Inflammatory macrophage treated with lipopolysaccharide for 1 hour (primary cell): ENCODE measurements at places on chromosomes 4 and X.

GRCh38 chrX:15522464-15522863 is 21.9 kb downstream of the BMX start:
- DNase-seq, result no peak

DNA sequence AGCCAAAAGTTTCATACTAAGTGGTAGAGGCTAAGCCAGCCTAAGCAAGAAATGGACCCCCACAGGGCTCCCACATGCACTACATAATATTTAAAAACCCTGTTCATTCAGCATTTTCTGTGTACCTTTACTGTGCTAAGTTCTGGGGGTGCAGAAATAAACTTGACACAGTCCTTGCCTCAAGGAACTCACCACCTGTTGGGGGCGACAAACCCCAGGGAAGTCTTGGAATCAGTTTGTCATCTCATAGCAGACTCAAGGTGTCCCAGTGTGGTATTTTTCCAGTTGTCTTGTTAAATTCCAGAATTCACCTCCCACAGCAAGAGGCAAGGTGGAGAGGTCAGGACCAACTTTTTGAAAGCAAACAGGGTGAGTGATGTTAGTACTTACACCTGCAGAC is 43.1 kb downstream of the ATG4A start:
- no peak for DNase-seq

DNA sequence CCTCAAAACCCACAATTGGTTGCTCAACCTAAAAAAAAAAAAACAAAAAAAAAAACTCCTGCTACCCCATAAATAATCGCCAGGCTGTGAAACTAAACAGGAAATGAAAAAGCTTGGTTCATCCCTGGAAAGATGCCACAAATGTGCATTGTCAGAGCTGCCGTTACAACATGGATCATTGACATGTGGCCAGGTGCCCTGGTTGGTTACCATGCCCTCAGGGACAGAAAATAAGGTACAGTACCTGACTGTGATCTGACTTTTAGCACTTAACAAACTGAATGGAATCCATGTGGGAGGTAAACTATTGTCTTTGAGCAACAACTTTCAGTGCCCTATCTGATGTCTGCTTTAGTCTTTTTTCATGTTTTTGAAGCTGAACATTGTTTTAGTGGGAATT is 118.0 kb upstream of the RPL34 start:
- DNase-seq, result no peak

DNA sequence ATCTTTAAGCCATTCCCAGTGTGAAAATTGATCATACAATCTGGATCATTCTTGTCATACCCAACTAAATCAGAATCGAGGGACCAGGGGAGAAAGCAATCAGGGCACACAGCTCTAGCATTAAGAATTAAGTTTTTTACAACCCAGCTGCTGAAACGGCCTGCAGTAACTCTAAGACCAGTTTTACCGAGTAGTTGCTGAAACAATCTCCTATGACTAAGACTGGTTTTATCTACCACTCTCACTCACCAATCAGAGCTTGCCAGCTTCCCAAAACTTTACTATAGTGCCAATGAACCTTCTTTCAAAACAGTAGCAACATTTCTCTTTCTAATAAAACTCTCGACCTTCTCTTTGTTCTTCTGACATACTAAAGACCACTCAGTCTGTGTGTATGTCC is 2.8 kb upstream of the SAP30 start:
- no peak for DNase-seq

DNA sequence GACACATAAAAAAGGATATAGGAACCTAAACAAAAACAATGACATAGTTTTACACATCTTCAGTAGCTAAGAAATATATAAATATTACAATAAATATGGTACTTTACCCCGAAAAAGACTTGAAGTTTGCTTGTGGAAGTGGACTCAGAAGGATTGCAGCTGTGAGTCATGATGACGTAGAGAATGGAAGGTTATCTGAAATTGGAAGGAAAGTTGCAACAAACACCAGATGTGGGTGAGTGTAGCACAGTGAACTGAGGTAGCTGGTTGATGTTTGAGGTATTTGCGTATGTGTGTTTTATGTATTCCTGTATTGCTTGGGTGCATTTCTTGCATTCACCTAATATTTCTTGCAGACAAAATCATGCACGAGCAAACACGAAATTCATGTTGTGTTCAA is 113.0 kb downstream of the ARX start:
- no peak for DNase-seq

GRCh38 chr4:108851366-108851765 is 88.5 kb upstream of the ETNPPL start:
- no peak for DNase-seq

- DNase-seq, result no peak
These were observed 445.2 kb downstream of the RPA4 start for GRCh38 chrX:97328853-97329390.

- no peak for DNase-seq
These were observed 1264.7 kb downstream of the PCDH7 start for GRCh38 chr4:31984872-31985271.

GRCh38 chrX:26845056-26845455 is 618.1 kb downstream of the PPP4R3C start:
- no peak for DNase-seq

DNA sequence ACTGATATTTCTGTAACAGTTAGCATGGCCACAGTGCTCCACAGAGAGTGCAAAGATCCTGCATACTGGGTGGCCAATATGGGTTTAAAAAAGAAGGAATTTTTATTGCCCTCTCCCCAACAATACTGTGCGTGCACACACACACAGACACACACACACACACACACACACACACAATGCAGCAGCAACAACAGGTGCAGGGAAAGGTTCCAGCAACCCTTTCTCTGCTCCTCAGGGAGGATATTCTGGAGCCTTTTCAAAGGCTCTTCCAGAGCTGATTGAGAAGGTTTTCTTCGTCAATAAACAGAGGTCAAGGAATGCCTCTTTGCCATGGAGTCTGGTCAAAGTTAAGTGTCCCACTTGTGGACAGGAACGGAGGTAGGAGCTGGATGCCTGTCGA is 84.8 kb upstream of the ZFP42 start:
- DNase-seq, result no peak

GRCh38 chr4:146029147-146029546 is 90.5 kb upstream of the ZNF827 start:
- no peak for DNase-seq

DNA sequence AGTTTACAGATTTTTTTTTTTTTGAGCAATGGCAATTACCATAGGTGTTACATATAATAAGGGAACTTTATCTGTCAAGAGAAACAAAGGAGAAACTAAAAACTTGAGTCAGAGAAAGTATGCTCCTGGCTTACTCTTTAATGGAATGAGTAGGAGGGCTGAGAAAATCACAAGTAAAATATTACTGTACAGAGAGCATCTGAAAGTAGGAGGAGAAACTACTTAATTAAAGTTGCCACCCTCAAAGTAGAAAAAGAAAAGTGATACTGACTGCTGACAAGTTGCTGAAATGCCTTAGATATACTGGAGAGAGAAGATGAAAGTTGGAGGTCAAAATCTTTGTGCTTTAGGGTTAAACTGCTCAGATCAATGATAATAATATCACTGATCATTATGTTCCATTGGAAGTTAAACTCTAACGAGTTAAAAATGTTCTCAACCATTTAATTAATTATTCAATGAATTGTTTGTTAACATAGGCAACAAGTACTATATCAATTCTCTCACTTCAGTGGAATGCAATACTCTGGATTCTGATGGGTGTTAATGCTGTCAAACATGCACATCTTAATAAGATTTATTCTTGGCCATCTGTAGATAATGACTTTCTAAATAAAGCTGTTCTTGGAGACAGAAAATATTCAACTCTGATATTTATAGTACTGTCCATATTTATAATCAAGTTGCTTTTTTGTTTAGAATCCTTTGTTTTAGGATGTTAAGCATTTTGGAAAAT is 61.2 kb upstream of the CAMK2D start:
- DNase-seq, result peak; percentile 37

- no peak for DNase-seq
These were observed 142.5 kb upstream of the PJA1 start for GRCh38 chrX:69307756-69308155.

GRCh38 chrX:49919617-49920016 is 2.8 kb upstream of the CLCN5 start:
- DNase-seq, result no peak

- DNase-seq, result no peak
These were observed 22.8 kb upstream of the EIF4E start for GRCh38 chr4:98951710-98952109.

DNA sequence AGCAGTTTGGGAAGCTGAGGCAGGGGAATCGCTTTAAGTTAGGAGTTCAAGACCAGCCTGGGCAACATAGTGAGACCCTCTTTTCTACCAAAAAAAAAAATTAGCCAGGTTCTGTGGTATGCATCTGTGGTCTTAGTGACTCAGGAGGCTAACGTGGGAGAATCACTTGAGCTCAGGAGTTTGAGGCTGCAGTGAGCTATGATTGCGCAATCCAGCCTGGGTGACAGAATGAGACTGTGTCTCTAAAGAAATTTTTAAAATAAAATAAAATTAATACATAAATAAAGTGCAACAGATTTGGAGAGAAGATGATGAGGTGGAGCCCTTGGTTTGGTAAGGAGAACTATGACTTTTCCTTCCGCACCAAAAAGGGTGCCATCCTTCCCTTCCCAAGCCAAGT is 436.9 kb downstream of the NLGN4X start:
- DNase-seq, result no peak

GRCh38 chrX:70664726-70665125 is 220.1 kb downstream of the DLG3 start:
- DNase-seq, result peak; percentile 1

DNA sequence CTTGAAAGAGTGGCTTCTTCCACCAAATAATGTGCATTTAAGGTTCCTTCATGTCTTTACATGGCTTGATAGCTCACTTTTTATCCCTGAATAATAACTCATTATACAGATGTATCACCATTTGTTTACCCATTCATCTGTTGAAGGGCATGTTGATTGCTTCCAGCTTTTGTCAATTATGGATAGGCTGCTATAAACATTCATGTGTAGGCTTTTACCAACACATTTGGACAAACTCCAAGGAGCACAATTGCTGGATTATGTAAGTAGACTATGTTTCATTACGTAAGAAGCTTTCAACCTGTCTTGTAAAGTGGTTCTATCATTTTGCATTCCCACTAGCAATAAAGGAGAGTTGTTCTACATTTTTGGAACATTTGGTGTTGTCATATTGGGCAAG is 2637.0 kb downstream of the PCDH7 start:
- DNase-seq, result no peak

GRCh38 chr4:11271263-11271662 is 157.4 kb downstream of the HS3ST1 start:
- no peak for DNase-seq

DNA sequence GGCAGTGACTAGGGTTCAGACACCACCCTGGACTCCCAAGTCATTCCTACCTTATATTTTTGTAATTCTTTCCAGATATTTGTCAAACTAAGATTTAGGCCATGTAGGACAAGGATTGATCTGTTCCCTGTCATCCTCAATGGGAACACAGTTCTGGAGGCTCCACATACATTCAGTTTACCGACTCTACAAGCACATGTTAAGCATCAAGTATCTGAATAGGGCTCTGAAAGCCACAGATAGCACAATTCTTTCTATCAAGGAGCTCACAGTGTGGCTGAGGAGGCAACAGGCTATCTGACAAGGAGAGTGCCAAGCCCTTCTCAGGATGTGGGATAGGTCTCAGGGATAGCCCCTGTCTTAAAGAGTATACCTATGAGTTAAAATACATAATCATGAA is 37.0 kb upstream of the CXCL8 start:
- DNase-seq, result no peak

- DNase-seq, result no peak
These were observed 84.3 kb upstream of the TMEM150C start for GRCh38 chr4:82645936-82646565.

DNA sequence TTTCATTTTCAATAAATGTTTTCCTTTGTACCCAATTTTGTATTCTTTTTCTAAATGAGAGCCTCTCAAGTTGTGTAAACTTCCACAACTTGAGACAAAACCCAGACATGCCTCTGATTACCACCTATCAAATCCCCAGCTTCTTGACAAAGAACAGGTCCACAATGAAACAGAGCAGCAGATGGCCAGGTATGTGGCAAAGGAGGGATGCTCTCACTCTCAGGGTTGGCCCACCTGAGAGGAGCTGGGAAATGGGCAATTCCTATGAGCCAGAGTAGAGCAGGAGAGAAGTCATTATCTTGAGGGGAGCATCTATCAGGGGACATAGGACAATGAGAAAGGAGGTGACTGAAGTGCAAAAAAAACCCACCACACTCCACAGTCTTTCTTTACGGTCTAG is 273.5 kb upstream of the FAM241A start:
- DNase-seq, result no peak

DNA sequence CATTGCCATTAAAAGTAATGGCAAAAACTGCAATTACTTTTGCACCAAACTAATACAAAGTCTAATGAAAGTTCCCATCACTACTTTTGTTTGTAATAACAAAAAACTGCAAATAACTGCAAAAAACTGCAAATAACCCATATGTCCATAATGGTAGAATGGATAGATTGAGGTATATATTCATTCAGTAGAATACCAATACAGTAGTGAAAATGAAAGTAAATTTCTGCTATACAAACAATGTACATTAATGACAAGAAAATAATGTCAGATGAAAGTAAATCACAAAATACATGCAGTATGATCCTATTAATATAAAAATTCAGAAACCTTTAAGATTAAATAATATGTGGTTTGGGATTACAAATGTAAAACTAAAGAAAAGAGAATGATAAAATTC is 41.3 kb upstream of the CEP135 start:
- no peak for DNase-seq

DNA sequence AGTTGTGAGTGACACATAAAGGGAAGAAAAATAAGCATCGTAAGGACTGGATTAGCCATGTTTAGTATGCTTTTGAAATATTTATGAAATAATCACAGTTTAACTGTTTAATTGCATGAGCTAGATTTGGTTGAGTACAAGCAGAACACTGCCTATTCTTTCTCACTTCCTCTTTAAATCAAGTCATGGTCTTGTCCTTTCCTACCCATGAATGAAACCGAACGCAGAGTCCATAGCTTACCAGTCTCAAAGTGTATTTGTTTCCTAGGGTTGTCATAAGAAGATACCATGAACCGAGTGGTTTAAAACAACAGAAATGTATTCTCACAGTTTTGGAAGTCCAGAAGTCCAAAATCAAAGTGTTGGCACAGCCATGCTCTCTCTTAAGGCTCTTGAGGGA is 684.0 kb upstream of the MAGEB2 start:
- no peak for DNase-seq

GRCh38 chrX:11081511-11081910 is 29.6 kb upstream of the HCCS start:
- DNase-seq, result no peak

DNA sequence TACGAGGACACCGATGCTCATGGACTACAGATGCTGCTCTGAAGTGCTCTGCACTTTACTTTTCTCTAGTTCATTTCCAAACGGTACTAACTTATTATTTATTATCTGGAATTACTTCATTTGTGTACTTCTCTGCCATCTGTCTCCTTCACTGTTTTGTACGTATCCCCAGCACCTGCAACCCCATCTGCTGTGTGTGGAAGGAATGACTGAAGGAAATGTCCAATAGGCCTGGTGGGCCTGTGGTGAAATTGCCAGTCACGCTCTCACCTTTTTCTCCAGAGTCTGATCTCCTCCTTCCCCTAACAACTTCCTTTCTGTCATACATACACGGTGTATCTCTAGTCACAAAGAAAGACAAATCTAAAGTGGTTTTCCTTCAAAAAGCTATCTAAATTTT is 12.9 kb downstream of the TMEM154 start:
- no peak for DNase-seq
